Endothelial cell (in vitro differentiated cells): ENCODE measurements at places on chromosomes 7 and 10.
A peak's percentile ranks its signal among the peaks of the same experiment; 100 is the strongest.

- no peak for DNase-seq
These were observed 136.2 kb downstream of the SORCS3 start for GRCh38 chr10:104777086-104777799.

DNA sequence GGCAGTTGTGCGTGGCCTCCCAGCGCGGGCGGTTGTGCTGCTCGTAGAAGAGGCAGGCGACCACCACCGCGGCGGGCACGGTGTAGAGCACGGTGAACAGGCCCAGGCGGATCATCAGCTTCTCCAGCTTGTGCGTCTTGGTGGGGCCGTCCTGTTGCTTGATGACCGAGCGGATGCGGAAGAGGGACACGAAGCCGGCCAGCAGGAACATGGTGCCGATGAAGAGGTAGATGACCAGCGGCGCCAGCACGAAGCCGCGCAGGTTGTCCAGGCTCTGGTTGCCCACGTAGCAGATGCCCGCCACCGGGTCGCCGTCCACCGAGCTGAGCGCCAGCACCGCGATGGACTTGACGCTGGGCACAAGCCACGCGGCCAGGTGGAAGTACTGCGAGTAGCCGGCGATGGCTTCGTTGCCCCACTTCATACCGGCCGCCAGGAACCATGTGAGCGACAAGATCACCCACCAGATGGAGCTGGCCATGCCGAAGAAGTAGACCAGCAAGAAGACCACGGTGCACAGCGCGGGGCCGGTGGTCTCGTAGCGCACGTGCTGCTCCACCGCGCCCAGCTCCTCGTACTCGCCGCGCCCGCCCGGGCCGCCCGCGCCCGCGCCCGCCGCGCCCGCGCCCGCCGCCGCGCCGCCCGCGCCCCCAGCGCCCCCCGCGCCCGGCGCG lies 2.2 kb downstream of the FZD8 start:
- DNase-seq, result peak; percentile 45

DNA sequence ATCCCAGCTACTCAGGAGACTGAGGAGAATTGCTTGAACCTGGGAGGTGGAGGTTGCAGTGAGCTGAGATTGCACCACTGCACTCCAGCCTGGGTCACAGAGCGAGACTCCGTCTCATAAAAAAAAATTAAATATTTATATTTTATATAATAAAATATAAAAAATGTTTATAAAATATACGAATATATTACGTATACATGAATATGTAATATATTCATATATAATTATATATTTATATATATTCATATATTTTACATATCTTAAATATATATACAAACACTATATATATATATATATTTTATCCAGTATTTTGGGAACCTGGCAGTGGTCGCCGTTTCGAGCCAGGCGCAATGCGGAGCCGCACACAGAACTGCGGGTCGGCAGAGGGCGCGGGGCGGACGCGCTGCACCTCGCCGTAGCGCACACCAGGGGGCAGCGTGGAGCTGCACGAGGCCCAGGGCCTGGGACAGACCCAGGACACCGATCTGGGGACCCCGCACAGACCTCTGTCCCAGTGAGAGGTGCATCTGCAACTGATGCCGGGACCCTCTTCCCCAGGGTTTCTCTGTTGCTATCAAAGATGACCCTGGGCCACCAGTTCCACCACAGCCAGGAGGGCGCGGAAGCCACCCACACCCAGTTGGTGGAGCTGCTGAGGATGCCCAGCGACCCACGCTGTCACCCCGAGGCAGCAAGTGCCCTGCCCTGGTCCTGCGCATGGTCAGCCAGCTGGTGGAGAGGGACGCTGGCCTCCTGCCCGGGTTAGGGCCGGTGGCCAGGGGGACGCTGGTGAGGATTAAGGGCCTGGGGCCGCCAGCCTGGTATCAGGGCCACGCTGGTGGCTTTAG lies 22.7 kb downstream of the AP5Z1 start:
- DNase-seq, result peak; percentile 88

- no peak for DNase-seq
These were observed 67.0 kb upstream of the ARID5B start for GRCh38 chr10:61834519-61834918.

GRCh38 chr7:55307123-55307916 lies 57.8 kb upstream of the LANCL2 start:
- peak; percentile 6 for DNase-seq

GRCh38 chr7:137489880-137490279 lies 146.3 kb upstream of the PTN start:
- DNase-seq, result no peak

DNA sequence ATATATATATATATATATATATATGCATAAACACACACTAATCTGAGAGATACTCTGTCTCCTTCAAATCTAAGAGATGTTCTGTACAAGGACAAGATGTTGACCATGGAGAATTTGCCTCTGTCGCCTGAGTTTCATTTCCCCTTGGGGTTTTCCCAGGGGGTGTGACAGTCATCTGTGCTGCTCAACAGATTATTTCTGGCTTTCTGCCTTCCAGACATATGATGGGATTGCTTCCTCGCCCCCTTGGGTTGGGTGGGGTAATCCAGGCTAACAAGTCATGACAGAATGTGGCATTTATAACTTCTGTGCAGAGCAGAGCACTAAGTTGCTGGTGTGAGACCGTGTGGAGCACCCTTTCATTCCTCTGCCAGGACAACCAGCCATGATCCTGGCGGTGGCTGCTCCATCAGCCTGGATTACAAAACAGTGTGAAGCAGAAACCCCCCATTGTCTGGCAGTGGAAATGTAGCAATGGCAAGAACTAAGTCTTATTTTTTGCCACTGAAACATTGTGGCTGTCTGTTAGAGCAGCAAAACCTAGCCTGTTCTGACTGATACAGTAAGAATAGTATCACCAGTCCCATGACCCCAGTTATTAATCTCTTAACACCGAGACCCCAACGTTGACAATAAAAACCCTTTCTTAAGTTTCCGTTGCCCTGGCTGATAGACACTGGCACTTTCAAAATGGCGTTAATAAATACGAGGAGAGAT lies 13.7 kb upstream of the USP6NL start:
- no peak for DNase-seq

DNA sequence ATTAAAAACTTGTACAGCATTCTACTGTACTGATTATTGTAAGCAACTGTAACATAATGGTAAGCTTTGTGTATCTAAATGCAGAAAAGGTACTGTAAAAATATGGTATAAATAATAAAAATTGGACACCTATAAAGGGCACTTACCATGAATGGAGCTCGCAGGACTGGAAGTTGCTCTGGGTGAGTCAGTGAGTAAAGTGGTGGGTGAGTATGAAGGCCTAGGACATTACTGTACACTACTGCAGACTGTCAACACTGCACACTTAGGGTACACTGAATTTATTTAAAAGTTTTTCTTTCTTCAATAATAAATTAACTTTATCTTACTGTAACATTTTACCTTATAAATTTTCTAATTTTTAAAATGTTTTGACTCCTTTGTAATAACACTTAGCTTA lies 118.6 kb upstream of the ASAH2 start:
- no peak for DNase-seq

- peak; percentile 54 for DNase-seq
These were observed 35.9 kb upstream of the CACNB2 start for GRCh38 chr10:18104223-18104872.

GRCh38 chr10:126738001-126738400 lies 67.5 kb upstream of the C10orf90 start:
- no peak for DNase-seq

DNA sequence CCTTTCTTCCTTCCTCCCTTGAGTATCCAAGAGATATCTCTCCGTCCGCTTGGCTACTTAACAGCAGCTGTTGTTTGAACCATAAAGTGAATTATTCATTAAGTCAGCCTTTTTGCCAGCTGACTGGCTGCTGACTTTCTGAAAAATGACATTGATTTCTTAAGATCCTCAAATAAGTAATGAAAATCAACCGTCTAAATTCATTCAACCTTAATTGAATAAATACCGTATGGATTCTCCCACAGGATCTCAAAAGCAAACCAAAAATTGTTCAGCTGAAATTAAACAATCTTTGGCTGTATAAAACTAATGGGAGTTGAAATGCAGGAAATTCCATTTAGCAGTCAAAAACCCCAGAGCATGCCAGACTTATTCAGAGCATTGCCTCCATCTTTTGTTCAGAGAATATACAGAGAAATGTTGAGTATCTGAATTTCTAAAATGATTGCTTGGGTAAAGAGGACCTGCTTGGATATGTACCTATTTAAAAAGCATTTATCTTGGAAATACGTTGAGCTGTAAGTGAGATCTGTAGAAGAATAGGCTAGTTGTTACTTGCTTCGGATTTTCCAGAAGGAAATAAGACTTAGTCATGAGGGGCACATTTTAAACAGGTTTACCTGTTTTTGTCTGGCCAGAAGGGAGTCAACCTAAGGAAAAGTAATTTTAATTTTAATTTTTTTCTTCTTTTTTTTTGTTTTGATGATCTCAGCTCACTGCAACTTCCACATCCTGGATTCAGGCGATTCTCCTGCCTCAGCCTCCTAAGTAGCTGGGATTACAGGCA lies 136.2 kb downstream of the PLXDC2 start:
- DNase-seq, result no peak

- no peak for DNase-seq
These were observed 222.5 kb downstream of the AHR start for GRCh38 chr7:17520941-17521340.

DNA sequence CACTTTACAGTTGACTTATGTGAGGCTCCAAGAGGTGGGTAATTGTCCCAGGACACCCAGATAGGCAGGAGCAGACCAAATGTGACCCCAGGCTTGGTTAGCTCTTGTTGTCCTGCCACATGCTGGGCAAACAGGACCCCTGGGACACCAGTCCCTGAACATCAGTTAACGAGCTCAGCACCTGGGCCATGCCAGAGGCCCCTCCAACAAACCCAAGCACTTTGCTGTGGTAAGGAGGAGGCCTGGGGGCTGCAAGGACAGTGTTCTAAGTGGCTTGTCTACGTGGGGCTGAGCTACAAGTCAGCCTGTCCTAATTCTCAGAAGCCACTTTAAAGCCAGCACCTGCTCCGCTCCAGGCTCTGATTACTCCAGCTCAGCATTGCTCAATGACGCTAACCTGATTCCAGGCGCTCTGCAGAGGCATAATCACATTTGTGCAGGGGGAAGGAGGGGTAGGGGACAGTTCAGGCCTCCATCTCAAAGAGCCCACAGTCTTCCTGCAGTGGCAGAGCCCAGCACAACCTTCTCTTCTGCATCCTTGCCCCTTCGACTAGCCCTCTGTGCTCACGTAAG lies 57.2 kb downstream of the DDC start:
- DNase-seq, result no peak

DNA sequence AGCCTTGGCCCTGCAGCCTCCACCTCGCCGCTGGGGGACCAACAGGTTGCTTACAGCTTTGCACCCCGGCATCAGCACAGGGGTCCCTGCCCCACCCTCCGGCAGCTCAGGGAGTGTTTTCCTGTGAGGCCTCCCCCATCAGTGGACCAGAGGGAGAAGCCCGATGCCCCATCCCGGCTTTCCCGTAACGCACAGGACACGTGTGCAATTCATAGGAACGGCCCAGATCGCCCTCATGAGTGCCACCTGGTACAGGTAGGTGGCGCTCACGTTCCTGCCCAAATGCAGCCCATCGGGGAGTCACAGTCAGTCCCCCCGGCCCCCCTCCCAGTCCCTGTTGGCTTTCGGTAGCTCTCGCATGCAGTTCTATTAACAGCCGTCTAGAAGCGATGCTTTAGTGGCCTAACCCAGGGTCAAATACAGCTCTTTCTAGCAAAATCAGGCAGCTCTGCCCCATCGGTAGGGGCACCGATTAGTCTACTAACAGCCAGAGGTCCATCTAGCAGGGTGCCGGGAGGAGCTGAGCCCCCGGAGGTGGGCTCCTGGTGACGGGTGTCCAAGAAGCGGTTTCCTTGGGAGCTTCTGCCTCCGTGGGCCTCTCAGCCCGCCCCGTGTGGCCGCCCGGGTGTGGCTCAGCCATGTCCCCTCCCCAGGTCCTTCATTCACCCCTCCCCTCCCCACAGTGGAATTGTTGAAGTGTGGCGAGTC lies 48.4 kb upstream of the GTF2IRD1 start:
- peak; percentile 43 for DNase-seq

DNA sequence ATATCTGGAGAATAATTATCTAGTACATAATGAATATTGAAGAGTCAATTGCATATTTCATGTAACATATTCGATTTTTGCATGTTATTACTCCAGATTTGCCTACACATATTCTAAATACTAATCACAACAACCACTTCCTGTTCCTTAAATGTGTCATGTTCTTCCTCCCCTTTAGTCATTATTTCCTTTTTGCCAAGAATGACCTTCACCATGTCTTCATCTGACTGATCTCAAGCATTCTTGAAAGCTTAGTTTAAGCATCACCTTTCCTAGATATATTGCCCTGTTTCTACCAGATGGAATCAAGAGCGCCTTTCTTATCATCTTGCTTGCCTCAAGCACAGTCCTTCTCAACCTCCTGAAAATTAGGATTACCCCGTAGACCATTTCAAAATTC lies 23.5 kb upstream of the MEOX2 start:
- DNase-seq, result no peak

GRCh38 chr10:135601-136464 lies 578 bp downstream of the ZMYND11 start:
- DNase-seq, result peak; percentile 57

- no peak for DNase-seq
These were observed 55.2 kb upstream of the ZNF746 start for GRCh38 chr7:149552799-149553198.

GRCh38 chr7:69882269-69882668 lies 284.0 kb downstream of the AUTS2 start:
- DNase-seq, result no peak

GRCh38 chr7:78852951-78853350 lies 600.5 kb downstream of the MAGI2 start:
- no peak for DNase-seq

- DNase-seq, result no peak
These were observed 542.7 kb downstream of the TNS3 start for GRCh38 chr7:47039089-47039648.

- DNase-seq, result no peak
These were observed 41.4 kb downstream of the GNA12 start for GRCh38 chr7:2802504-2803341.

- DNase-seq, result no peak
These were observed 11.6 kb downstream of the ATP6V0E2 start for GRCh38 chr7:149885191-149886017.

DNA sequence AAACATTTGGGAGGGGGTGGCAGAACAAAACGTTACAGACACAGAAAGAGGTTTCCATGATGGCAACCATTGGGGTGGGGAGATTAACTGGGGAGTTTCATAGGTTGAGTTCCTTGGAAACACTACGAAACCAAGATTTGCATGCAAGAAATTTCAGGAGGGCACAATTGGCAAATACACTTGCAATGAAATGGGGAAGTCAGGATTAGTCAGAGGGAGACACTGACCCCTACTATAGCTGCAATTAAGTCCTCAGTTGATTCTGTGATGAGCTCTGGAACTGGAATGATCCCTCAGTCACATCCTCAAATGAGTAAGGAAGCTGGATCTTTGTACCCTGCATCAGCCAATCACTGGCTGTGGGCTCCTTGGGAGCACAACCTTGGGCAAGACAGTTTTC lies 22.1 kb downstream of the CPEB3 start:
- no peak for DNase-seq

DNA sequence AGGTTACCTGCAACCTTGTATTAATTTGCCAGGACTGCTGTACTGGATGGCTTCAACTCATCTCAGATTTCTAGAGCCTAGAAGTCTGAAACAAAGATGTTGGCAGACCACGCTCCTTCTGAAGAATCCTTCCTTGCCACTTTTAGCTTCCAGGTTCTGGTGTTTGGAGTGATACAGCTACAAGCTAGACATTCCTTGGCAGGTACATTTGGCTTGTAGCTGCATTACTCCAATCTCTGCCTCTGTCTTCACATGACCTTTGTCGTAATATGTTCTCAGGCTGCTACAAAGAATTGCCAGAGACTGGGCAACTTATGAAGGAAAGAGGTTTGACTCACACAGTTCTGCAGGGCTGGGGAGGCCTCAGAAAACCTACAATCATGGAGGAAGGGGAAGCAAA lies 146.3 kb downstream of the GALNT17 start:
- DNase-seq, result no peak
